Activated CD4-positive, alpha-beta T cell treated with anti-CD3 and anti-CD28 coated beads, Interleukin-2, amount 50 U/mL, for 48 hours (primary cell): ENCODE measurements at places on chromosomes 12 and 14.

- DNase-seq = no peak
These were observed 39.9 kb downstream of the TBC1D30 start for GRCh38 chr12:64864319-64864718.

- no peak for DNase-seq
These were observed 18.5 kb upstream of the MLXIP start for GRCh38 chr12:122060081-122060501.

- DNase-seq = no peak
These were observed 153.2 kb upstream of the PRICKLE1 start for GRCh38 chr12:42742716-42743115.

- DNase-seq = no peak
These were observed 65.9 kb upstream of the CDKN3 start for GRCh38 chr14:54330876-54331275.

GRCh38 chr12:110247340-110248095 is 33.5 kb upstream of the ATP2A2 start:
- DNase-seq = no peak

- DNase-seq = no peak
These were observed 3.5 kb downstream of the TGM1 start for GRCh38 chr14:24259282-24260025.

DNA sequence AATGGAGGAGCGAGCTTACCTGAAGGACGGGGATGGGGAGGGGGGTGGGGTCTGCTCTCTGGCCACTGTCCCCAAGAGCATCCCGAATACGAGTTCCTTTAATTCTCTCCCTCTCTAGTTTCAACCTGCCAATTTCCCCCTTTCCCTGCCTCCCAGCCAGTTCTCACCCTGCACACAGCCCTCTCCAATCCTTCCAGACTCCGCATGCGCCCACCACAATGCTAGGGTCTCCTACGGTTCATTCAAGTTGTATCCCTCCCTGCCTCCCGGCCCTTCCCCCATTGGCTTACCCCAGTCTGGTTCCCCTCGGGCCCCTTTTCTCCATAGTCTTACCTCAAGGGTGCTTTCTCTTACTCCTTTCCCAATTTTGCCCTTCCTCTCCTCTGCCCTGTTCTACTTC is 708 bp upstream of the IGFBP6 start:
- no peak for DNase-seq

- no peak for DNase-seq
These were observed 545.7 kb downstream of the DIO2 start for GRCh38 chr14:79665556-79665955.

- no peak for DNase-seq
These were observed 98.8 kb upstream of the LMNTD1 start for GRCh38 chr12:25651931-25652330.

DNA sequence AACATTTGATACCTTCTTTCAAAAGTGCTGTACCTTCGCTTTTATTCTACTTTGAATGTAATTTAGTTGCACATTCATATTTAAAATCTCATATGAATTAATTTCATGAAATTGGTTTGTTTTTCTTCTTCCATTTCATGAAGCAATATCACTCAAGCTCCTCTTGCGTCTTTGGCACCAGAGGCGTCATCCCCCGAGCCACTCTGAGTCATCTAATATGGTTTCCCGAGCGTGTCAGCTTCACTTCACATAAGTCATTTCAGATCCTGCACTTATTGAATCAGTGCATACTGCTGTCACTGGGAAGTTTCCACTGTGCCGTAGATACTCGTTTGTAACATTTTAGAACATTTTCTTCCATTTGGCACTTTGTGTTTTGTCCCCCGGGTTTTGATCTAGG is 105.6 kb downstream of the SLC25A47 start:
- peak; percentile 26 for DNase-seq

- no peak for DNase-seq
These were observed 397.6 kb downstream of the BCAT1 start for GRCh38 chr12:24551163-24551786.

DNA sequence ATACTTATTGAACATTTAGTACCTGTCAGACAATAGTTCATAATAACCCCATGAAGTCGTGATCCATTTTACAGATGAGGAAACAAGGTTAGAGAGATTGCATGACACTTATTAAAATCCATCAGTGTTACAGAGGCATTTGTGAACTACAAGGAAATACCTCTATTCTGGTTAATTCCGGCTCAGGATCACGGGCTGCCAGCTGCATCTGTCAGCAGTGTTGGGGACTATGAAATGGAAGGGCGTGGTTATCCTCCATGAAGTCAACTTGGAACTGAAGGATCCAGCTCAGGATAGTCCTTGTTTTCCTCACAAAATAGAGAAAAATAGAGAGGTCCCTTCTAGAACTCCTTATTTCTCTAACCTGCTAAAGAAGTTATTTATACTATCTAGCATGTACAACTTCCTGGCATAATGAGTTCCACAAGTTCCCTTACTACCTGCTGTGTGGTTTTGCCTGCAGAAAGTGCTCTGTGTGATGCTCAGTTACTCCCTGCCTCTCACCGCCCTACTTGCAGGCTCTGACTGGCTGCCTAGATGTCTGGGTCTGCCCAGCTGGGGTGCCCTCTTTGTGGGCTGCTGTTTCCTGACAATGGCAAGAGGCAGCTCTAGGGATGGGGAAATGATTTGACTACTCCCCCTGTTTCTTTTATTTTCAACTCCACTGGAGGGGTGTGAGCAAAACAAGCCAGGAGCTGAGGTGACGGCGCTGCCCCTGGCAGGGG is 36.8 kb downstream of the PLXNC1 start:
- DNase-seq = no peak

DNA sequence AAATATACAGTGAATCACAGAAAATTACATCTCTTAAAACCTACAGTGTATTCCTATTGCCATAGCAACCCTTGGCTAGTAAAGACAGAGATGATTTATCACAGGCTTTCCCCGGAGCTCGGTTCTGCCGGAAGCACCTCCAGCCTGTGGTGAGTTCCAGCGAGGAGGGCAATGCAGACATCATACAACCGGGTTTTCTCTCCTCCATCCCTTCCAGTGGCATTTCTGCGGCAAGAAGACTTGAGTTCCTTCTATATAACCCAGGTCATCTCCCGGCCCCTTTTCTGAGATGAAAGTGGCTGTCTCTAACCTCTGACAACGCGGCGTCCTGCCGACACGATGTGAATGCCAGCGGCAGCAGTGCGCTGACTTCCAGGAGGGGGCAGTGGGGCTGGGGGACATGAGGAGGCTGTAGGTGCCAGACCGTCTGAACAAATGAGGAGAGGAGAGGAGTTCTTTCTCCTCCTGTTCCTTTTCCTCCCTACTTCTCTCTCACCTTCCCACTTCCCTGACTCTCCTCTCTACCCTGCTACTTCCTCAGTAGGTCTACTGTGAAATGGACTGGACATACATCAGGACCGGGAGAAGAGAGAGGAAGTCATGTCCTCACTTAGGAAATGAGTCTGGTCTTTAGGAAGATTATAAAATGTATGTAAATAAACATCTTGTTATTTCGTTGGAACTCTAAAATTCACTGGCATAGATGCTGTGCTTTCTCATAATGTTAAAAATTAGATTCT is 68.6 kb upstream of the MAX start:
- peak; percentile 50 for DNase-seq

GRCh38 chr14:101369916-101370592 is 191.2 kb upstream of the DIO3 start:
- no peak for DNase-seq

DNA sequence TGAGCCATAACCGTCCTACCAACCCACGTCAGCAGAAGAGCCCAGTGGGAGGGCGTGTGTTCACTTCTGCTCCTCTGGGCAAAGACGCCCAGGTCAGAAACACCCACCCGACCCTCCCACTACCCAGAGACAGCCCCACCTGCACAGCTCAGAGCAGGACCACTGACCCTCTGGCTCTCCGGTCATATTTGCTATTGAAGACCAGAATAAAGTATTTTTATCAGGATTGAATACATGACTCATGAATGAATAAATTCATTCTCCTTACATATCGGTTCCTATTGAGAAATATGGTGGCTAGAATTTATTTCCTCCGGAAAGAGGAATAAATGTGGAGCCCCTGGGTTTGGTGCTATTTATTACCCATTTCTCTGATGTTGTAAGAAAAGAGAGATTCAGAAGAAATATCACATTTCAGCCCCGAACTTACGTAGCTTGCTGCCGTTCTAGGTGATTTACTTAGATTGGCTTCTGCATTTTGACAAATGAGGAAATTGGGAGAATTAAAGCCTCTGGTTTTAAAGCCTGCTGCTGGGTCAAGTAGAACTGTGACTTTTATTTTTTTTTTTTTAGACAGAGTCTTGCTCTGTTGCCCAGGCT is 36.4 kb upstream of the P2RX7 start:
- DNase-seq = no peak

- peak; percentile 19 for DNase-seq
These were observed at the start of gene OAS1 for GRCh38 chr12:112906712-112907414. TSS of gene OAS1 (plus strand) at chr12:112906962. CDS start at chr12:112907040, 78 bp downstream.

- no peak for DNase-seq
These were observed 150.7 kb upstream of the C14orf180 start for GRCh38 chr14:104428860-104429259.

DNA sequence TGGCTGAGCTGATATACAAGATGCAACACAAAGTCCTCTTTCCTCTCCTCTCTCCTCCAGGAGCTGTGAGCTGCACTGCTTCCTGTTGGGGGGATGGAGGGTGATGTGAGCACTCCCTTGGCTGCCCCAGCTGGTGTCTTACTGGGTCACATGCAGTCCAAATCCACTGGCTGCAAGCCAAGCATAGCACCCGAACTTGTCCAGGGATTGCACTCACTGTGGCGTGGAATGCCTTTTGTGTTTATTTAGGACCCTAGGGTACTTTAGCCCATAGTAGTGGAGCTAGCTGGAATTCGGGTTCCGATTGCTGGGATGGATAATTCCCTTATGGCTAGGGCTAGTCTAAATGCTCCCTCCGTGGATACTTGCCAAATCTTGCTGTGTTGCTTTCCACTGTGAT is 424.9 kb upstream of the SYT1 start:
- no peak for DNase-seq

DNA sequence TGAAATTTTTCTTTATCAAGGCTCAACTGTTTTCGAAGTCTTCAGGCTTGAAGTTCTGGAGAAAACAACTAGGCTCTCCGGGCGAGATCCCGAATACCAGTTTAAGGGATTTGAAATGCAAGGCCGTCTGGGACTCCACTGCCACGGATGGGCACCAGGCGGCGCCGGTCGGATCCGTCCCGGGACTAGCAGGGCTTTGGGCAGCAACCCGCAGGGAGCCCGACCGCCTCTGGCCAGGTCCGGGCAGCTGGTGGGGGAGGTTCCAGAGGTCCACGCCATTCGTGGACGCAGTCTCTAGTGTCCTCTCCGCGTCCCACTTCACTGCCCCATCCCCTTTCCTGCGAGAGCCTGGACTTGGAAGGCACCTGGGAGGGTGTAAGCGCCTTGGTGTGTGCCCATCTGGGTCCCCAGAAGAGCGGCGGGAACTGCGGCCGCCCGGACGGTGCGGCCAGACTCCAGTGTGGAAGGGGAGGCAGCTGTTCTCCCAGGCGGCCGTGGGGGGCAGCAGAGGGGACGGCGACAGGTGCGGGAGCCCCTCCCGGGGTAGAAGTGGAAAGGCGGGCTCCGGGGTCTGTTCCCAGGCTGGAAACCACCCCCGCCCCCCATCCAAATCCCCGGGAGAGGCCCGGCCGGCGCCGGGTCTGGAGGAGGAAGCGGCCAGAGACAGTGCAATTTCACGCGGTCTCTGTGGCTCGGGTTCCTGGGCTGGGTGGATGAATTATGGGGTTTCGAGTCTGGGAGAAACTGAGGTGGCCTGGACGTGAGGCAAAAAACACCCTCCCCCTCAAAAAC is 838 bp upstream of the ERBB3 start:
- DNase-seq = peak; percentile 68

DNA sequence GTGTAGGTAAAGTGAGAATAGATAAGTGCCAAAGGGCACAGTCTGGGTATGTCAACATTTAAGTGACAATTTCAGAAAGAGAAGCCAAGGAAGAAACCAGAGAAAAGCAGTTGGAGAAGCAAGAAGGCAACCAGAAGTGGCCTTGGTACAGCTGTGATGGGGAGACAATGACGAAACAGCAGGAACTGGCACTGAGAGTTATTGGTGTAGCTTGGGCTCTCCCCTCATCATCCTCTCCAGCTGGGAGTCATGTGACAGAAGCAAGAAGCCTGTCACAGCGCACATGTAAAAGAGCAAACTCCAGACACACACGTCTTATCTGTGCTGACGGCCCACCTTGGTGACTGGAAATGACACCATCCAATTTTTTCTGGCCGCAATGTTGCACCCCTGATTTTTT is 203.3 kb upstream of the NUDT4 start:
- no peak for DNase-seq

DNA sequence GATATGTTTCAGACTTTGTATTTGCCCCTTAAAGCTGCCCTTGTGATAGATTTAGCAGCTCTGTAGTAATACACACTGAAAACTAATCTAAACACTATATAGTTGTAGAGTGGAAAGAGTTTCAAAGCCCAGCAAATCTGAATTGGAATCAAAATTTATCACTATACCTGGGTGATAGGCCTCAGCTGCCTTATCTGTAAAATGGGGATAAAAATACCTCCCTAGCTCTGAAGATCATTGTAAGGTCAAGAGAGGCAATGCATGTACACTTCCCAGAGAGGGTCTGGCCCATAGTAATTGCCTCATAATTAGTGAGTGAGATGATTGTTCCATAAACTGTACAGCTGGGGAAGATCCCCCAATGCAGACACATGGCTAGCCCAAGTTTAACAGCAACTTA is 103.6 kb downstream of the IGF1 start:
- DNase-seq = no peak

GRCh38 chr12:81617915-81618314 is 141.2 kb downstream of the PPFIA2 start:
- DNase-seq = no peak

DNA sequence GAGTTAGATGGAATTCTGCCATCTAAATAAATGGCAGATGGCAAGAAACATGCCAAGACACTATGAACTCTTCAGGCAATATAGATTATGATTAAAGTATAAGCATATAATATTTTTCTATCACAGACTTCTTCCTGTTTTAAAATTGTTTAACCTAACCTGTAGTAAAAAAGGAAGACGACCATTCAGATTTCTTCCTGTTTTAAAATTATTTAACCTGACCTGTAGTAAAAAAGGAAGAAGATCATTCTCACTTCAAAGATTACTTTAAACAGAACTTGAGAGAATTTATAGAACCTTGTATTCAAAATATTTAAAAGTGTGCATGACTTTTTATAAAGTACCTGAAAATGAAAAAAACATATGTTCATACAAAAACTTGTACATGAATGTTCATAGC is 63.5 kb downstream of the RPS6KA5 start:
- no peak for DNase-seq

DNA sequence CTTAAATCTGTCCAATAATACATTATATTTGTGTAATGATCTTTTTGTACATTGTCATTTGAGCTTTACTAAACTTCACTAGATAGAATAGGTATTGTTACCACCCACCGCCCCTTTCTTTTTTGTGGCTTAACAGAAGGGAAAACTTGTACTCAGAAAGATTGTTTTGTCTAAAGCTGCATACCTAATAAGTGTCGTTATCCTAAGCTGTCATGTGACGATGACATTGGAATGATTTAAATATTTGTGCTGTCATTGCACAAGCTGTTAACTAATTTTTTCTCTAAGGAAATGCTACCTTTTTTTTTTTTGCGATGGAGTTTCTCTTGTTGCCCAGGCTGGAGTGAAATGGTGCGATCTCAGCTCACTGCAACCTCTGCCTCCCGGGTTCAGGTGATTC is 3.6 kb downstream of the DIP2B start:
- no peak for DNase-seq
